ENCODE measurements at places on chromosomes 1 and 21.

DNA sequence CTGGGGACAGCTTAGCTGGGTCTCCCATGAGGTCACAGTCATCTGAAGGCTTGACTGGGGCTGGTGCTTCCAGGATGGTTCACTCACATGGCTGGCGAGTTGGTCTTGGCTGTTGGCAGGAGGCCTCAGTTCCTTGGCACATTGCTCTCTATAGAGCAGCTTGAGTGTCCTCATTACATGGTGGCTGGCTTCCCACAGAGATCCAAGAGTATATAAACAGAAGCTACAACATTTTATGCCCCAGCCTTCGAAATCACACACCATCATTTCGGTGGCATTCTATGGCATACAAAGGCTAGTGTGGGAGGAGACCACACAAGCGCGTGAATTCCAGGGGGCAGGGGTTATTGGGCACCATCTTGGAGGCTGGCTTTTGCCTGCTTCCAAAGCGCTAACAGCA, 63.0 kb downstream of the ALPL start:
- no peak for DNase-seq

- DNase-seq: no peak
These were observed 3.0 kb upstream of the PGM1 start for GRCh38 chr1:63590166-63590560.

DNA sequence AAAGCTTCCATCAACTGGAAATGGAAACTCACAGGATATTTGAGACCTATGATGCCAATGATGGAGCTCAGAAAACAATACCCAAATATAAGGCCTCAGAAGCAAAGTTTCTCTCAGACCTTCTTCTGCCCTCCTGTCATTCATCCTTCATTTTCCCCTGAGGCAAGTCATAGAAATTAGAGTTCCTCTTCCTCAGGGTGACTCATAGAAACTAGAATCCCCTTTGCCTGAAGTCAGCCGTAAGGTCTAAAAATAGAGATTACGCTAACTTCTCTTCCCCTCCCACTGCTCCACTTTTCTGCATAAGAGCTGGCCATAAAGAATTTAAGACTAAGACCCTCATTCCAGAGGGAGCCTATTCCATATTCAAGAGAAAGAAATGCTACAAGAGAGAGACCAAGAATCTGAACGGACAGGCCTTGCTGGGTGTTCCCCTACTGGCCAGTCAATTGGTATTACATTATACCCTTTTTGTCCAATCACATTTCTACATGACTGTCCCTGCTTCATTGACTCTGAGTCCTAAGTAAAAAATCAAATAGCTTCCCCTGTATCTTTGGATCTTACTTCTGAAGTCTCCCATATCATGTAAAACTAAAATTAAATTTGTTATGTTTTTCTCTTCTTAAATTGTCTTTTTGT, 994.9 kb downstream of the ADGRL2 start:
- no peak for DNase-seq

DNA sequence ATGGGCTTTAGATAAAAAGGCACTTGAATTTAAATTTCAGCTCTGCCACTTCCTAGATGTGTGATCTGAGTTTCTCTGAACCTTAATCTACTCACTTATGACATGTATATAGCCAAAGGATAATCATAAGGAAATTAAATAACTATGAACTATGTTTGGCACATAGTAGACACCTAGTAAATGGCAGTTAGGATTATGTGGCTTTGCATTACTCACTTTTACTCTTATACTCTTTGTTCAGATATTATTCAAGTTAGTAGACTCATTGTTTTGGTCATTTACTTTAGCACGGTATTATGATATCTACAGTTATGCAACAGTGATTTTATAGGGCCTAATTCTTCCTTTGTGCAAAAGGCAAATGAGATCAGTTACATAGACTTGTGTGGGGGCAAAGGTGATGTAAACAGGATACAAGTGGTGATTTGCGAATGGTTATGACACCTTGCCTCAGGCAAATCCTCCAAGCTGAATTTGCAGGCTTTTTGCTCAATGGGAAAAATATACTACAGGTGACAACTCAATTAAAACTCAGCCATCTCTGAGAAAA, 297.2 kb upstream of the PBX1 start:
- no peak for DNase-seq

DNA sequence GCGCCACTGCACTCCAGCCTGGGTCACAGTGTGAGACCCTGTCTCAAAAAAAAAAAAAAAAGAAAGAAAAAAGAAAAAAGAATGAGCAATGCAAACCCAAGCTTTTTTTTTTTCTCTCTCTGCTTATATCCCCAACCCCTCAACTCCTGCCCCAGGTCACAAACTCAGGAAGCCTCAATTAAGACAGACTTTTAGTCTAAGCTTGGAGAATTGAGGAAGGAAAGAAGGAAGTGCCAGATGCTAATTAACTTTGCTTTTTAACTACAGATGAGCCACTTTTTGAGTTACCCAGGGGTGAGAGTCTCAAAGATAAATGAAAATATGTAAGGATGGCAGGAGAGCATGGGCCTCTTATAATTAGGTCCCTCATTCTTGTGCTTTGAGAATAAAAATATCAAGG, 33.3 kb downstream of the PIK3CD start:
- DNase-seq: no peak

DNA sequence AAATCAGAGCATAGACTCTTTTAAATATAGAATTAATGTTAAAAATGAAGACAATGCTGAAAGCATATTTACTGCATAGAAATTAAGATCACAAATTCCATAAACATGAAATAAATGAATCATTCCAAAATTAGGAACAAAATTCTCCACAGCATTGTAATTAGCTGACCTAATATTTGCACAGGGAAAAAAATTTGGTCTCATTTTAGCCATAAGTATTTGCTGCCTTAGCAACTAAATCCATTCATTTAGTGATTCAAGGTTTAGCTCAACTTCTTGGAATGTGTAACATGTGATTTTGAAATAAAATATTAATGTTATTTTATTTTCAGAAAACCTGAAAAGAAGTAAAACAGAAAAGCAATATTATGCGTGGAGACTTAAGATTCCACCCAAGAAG, 25.5 kb downstream of the ADAMTS5 start:
- no peak for DNase-seq

DNA sequence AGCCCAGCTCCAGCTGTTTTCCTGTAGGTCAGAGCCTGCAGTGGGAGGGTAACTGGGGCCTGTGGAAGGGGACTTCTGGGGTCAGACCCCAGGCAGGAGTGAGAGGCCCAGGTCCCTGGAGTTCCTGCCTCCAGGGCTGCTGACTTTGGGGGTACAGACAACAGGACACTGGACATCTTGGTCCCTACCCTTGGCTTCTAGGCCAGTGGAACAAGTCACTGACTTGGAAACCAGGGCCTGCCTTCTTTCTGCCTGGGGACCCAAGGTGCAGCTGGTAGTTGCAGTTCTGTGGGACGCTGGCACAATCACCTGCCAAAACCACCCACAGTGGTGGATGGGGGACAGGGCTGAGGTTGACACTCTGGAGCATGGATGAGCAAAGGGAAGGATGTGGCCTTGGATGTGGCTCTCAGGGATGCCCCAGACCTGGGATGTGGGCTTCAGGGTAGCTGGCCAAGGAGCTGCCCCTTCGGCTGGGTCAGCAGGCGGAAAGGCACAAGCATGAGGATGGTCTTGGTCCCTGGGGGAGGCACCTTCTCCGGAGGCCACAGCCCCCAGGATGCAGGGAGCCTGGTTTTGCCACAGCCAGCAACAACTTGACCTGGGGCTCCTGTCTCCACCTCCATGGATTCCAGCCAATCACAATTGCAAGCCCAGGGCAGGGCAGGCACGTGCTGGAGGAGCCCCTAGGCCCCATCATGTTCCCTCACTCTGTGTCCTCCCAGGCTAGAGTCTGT, 5.8 kb downstream of the JMJD4 start:
- DNase-seq: no peak

- DNase-seq: no peak
These were observed 146.1 kb downstream of the SPATA46 start for GRCh38 chr1:162230517-162230916.

Measured in stimulated activated CD8-positive, alpha-beta memory T cell treated with anti-CD3 and anti-CD28 coated beads, Interleukin-7, amount 100 ng/mL, for 4 hours (primary cell).